Activated T-cell treated with anti-CD3 and anti-CD28 coated beads for 24 hours (primary cell): ENCODE measurements at places on chromosomes 2 and 18.

GRCh38 chr18:38644875-38645641 lies 1079.5 kb upstream of the CELF4 start:
- DNase-seq = no peak

- DNase-seq = no peak
Measured at GRCh38 chr2:57373530-57373929, 673.1 kb upstream of the VRK2 start.

GRCh38 chr2:54262015-54262765 lies 6.2 kb upstream of the TSPYL6 start:
- DNase-seq = no peak

DNA sequence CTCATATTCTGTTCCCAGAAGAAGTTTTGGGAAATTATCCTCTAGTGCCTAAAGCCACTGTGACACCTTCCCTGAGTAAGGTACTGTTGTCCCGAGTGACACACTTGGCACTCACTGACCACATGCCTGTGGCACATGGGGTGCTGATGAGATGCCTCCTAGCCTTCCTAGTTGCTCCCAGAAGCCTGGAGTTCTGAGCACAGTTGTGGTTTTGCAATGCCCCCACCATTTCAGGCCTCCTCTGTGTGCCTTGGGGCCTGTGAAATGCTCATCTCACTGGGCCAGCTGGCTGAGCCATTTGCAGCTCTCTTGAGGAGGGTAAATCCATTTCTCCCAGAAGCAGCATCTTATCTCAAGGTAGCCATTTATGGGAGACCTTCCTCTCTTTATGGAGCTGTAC lies 91.8 kb downstream of the DGKD start:
- DNase-seq = no peak

- no peak for DNase-seq
Measured at GRCh38 chr2:201886504-201886903, 80.2 kb downstream of the CDK15 start.

- no peak for DNase-seq
Measured at GRCh38 chr18:61546590-61546989, 213.4 kb downstream of the CDH20 start.

- DNase-seq = no peak
Measured at GRCh38 chr18:69658685-69659084, 258.0 kb downstream of the DOK6 start.

GRCh38 chr18:50805732-50806131 lies 14.1 kb downstream of the MRO start:
- no peak for DNase-seq

GRCh38 chr2:195299600-195299999 lies 357.4 kb upstream of the SLC39A10 start:
- no peak for DNase-seq

DNA sequence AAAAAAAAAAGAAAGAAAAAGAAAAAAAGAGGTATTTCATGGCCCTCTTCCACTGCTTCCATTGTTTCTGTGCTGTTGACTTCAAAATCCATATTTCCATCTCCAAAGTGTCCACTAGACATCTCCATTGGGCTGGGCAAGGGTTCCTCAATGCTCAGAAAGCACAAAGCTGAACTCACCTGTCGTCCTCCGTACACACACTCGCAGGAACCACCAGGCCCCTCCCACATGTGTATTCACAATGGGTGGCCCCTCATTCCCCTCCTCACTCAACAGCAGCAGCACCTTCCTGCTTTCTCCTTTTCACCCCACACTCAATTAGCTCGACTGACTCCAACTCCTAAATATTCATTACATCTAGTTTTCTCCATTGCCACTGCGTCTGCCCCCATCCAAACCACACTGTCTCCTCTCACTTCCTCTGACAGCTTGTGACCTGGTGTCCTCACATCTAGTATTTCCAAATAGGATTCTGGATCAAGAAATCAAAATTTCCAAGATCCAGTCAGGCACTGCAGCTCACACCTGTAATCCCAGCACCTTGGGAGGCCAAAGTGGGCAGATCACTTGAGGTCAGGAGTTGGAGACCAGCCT lies 25.2 kb downstream of the OSBPL1A start:
- no peak for DNase-seq

DNA sequence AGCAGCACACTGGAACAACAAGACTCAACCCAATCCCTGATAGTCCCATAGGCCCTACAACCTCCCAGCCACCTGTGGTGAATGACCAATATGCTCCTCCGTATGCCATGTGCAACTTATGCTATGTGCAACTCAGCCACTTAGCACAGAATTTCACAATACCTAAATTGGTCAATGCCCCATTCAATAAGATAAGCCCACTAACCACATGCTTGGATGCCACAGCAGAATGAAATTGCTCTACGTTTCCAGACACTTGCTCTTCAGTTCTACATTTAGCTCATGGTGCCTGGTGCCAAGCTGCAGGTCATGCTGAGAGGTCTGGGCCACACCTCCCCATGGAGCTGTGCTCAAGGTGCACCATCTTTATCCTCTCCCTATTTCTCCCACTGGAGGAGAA lies 159.8 kb downstream of the EN1 start:
- DNase-seq = no peak

GRCh38 chr2:95539290-95539689 lies 52.5 kb upstream of the TRIM43 start:
- DNase-seq = no peak

DNA sequence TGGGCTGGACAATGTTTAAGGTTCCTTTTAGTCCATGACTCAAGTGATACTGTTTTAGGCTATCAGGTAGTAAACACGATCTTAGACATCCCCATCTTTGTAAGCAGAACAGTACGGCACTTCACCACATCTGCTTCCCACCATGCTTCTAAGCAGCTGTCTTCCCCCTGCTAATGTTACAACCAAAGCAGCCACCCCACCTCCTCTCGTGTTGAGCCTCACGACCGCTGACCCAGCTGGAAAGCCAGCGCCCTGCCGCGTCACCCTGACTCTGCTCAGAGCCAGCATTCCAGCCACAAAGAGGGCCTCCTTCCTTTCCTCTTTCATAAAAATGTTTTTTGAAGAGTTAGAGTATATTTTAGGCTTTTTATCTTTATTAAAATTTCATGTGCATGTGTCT lies 9.4 kb downstream of the MTERF4 start:
- no peak for DNase-seq

DNA sequence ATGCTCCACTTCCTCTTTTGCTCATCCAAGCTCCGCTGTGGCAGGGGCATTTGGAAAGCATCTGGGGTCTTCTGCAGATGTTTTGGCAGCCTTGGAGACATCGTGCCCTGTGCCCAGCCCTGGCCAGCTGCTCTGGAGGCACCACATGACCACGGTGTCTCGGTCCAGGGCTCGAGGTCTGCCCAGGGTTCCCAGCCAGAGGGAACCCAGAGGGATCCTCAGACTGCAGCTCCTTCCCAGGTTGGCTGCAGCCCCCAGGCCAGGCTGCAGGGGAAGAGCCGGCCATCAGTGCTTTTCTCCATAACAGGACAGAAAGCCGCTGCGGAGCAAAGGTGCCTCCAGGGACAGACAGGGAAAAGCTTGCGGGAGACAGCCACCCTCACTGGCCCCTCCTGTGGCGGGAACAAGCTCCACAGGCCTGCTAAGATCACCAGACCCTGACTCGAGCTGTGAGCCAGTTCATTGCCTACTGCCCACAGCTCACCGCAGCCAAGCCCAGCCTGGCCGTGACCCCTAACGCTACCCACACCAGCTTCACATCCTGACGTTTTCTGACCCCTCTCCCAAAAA lies 74.7 kb downstream of the SMAD7 start:
- DNase-seq = no peak

DNA sequence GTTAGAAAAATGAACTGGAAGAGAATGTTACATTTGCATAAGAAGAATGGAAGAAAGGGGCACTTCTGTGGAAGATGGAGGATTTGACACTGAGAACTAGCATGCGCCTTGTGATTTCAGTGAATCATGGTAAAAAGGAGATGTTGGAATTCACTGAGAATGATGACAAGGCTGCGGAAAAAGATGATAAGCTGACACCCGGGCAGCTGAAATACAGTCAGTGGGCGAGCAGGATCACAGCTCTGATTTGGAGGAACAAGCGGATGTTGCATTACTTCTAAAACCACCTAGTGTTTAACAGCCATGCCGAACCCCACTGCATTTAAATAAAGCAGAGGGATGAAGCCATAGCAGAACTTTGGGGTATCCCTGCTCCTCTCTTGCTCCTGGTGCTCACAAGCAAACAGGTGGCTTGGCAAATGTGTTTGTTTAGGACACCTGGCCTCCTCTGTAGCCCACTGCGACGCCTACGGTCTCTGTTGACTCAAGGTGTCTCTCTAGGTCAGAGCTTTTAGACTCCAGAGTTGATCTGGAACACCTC lies 134.9 kb downstream of the NDUFA10 start:
- DNase-seq = no peak

GRCh38 chr2:240960309-240960970 lies 38.0 kb upstream of the SNED1 start:
- DNase-seq = no peak

DNA sequence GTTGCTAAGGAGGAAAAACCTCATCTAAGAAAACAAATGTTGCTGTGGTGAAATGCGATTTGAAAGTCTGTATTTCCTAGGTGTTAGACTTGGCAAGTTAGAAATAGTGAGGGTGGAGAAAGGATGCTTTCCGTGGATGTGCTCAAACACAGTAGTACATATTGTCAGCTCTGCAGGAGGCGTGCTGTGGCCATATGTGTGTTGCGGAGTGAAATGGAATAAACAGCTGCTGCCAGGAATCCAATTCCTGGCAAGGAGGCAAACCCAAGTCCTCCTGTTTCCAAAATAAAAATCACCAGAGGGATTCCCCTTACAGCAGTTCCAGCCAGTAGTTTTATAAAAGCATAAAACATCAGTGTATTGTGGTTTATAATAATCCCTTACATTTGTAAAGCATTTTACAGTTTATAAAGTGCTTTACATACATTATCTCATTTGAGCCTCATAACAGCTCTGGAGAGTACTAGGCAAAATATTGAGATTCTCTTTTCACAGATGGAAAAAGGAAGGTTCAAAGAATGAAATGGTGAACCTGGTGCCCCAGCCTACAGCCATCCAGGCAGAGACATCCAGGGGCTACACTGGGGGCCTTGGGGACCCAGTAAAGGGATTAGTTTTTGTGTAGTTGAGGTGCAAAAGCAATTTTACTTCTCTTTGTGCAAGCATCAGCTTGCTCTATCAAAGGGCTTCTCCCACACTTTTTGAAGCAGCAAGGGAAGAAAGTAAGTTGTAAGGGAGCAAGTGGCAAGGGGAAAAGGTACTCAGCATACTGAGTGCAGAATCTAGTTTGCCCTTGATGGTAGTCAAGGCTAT lies 206.0 kb downstream of the AGPS start:
- DNase-seq = no peak

DNA sequence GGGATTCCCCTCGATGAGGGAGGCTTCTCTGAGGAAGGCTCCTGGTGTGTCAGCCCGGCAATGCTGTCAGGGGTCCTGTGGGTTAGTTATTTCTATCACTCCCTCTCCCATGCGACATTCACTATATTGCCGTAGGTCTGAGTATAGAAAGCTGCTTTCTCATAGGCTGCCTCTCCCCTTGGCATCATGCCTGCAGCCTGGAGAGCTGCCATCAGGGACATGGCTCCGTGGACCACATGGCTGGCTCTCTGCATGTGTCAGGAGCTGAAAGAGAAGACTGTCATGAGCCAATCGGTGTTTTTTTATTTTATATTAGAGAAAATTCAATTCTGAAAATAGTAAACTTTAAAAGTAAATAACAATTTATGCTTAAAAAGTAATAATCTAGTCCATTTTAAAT lies 198.0 kb downstream of the CDH20 start:
- DNase-seq = no peak

- DNase-seq = no peak
Measured at GRCh38 chr2:1586923-1587840, 157.1 kb downstream of the PXDN start.

GRCh38 chr2:64157792-64158191 lies 13.6 kb upstream of the PELI1 start:
- DNase-seq = no peak

- DNase-seq = no peak
Measured at GRCh38 chr2:180695586-180696401, 284.6 kb upstream of the UBE2E3 start.

GRCh38 chr18:79868168-79868784 lies 70.5 kb downstream of the KCNG2 start:
- no peak for DNase-seq

DNA sequence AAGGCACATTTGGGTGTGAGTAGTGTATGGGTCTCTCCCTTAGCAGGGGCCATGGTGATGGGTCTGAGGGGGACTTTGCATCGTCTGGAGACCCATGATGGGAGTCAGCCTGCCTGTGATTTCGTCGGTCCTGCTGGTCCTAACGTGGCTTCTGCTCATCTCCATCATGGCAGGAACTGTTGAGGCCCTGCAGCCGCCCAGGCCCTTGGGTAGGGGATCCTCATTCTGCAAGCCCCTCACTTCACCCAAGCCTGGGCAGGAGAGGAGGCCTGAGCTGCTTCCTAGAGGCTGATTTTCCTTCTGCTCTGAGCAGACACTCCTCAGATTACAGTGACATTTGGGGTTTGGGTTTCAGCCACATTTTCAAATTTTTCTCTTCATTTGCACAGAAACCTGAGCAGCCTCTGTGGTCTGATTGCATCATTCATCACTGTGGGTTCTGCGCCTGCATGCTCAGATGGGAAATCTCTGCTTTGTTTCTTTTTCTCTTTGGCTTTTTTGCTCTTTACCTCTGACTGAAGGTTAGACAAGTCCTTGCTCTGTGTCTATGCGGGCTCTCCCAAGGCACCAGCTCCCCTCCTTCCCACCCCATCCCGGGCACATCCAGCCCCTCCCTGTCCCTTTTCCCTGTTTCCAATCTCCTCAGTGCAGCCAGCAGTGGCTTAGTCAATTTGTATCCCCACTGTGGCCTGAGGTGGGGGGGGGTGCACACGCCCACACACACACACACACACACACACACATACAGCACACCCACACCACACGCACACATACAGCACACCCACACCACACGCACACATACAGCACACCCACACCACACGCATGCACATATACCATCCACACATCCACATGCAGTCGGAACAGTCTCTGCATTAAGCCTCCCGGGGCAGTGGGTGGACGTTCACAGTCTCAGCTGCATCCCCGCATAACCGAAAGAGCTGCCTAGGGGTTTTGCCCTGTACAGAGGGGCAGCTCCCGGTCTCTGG lies 305.4 kb upstream of the HS6ST1 start:
- DNase-seq = no peak

DNA sequence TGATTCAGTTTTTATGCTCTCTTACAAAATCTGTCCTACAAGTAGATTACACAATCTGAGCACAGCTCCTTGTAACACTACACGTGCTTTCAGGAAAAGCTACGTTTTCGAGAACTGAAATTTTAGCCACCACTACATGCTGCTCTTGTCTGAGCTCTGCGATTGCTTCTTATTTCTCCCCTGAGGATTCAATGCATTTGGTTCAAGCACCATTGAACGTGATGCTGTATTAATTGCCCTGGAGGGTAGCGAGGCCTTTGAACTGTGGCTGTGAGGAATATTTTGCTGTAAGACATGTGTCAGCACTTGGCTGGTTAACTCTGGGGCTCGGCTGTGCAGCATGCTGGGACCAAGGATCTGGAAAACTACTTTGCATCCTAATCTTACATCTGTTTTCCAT lies 405.8 kb downstream of the EPHA4 start:
- no peak for DNase-seq

DNA sequence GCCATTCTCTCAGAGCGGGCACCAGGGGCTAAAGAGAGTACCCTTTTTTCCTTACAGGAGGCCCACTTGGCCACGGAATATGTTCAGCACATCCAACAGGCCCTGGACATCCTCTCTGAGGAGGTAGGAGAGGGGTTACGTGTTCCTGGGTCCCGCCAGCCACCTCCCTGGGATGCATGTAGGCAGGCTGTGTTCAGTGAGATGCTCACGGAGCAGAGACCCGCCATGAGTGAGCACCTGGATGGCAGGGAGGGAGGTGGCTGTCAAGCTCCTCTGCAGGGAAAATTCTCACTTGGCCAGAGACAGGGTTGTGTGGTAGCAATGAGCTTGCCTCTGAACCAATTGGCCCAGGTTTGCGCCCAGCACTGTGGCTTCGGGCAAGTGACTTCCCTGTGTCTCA lies 123.1 kb upstream of the PPP1CB start:
- no peak for DNase-seq
